ENCODE measurements at places on chromosomes 6 and 20.

DNA sequence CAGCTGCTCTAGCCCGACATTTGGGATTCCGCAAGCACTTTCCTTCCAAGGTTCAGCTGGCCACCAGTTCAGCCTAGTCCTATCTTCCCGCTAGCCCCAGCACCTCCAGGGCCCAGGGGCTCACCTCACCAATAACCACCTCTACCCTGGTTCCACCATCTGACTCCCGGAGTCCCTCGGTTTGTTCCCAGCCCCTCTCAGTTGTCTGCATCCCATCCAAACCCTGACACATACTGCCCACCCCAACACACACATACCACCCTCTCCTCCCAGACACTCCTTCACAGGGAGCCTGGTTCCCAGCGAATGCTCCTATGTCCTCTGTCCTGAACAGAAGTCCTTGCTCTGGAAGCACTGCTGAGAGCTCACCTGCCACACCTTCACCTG is 418 bp downstream of the TNXB start:
- no peaks in the 10 kb centered on the region for H3K27me3 ChIP-seq
- H3K4me3 ChIP-seq, result no peak overlapping the region
- peaks cover 3% of the 10 kb centered on the region for H3K36me3 ChIP-seq
- H3K27ac ChIP-seq, result no peak overlapping the region

GRCh38 chr6:127520066-127520465 is 931 bp upstream of the MTCL3 start:
- H3K36me3 ChIP-seq, result no peaks in the 10 kb centered on the region
- no peak overlapping the region for H3K27ac ChIP-seq
- H3K4me1 ChIP-seq, result peaks cover 6% of the 10 kb centered on the region
- peaks cover 26% of the 10 kb centered on the region for H3K27me3 ChIP-seq
- H3K4me3 ChIP-seq, result no peak overlapping the region

GRCh38 chr6:168524571-168525001 is 83.6 kb downstream of the SMOC2 start:
- H3K27ac ChIP-seq, result no peak overlapping the region
- no peak overlapping the region for H3K4me3 ChIP-seq
- peaks cover 1% of the 10 kb centered on the region for H3K27me3 ChIP-seq

DNA sequence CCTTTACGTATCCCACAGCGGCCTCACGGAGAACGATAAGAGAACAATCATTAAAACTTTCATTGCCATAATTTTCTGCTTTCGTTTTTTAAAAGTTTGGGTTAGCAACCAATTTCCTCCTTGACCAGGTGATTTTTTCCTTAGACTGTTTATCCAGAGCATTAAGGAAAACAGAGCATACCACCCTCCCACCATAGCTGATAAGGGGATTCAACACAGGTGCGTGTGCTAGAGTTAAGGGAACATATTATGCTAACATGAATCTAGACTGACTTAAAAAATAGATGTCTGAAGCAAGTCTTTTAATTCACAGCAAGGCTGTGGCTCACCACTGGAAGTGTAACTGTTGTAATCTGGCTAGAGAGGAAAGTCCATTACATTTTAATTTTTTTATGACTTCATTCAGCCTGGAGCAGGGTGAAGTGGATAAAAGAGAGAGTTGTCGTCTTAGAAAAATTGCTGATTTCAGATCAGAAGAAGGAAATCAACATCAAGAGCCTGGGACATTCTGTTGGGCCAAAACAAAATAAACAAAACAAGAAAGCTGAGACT is 5.5 kb upstream of the SLC22A2 start:
- H3K4me1 ChIP-seq, result peaks cover 9% of the 10 kb centered on the region
- no peaks in the 10 kb centered on the region for H3K27me3 ChIP-seq
- H3K27ac ChIP-seq, result no peak overlapping the region
- DNase-seq, result no peak
- no peaks in the 10 kb centered on the region for H3K36me3 ChIP-seq

DNA sequence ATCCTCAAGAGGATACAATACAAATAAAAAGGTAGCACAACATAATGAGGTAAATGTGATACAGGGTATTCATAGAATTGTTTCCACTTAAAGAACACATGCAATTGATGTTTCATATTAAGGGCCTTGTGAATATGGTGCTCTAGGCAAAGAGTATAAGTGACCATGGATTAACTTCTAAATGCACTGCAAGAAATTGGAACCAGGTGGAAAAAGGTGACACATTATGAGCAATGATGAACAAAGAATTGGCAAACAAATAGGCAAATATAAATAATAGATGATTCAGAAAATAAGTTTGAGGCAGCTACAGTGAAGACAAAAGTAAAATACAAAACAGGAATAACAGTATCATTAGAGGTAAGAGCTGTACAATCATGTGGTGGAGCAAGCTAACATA is 192.0 kb downstream of the GRIK2 start:
- no peaks in the 10 kb centered on the region for H3K4me1 ChIP-seq
- no peak overlapping the region for H3K27ac ChIP-seq
- DNase-seq, result no peak
- no peaks in the 10 kb centered on the region for H3K36me3 ChIP-seq

DNA sequence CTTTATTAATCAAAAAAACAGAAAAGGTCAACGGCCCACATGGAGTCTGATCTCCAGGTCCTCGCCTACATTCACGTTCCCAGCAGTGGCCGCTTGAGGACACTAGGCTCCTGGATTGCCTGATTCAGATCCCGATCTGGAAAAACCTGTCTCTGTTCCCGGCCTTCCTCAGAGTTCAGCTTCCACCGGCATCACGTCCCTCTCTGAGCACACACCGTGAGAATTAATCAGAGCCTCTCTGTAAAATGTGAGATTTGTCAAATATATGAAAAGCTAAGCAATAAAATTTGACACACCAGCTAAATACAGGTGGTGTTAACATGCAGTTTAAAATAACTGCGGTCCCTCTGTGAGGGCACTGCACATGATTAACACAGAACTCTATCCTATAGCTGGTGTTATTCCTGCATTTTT is 122.8 kb upstream of the COL21A1 start:
- H3K4me1 ChIP-seq, result peaks cover 12% of the 10 kb centered on the region
- H3K27me3 ChIP-seq, result no peaks in the 10 kb centered on the region
- H3K27ac ChIP-seq, result no peak overlapping the region
- H3K36me3 ChIP-seq, result no peaks in the 10 kb centered on the region
- DNase-seq, result peak; percentile 92

DNA sequence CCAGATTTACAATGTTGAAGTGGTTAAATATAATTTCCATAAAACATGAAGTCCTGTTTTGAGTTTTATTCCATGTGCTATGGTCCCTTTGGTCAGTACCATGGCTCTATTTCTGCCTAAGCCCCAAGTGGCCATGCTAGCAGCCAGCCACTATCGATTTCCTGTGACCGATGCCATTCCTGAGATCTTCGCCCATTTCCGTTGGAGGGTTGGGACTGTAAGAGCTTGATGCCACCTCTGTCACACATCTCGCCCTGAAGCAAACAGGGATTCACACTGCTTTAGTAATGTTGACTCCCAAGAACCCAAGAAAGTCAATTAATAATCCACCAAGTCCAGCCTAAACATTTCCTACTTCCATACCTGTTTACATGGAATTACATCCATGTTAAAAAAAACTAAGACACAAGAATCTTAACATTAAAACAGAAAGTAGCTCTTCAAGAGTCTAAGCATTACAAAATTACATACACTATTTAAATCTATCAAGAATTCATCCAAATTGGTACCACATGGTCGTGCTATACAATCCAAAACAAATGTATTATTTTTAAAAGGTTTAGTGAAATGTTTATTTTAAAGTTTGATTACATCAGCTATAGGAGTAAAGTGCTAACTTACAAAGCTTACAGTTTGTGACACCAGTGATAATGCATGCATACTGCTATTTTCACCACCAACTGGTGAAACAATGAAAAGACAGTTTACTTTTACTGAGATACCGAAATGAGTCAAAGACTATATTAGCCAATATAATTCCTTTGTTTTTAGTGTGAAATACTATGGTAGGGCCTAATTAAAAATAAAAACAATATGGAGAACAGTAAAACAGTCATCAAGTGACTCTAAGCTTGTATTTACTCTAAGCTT is 2.5 kb downstream of the RBM39 start:
- H3K4me3 ChIP-seq, result no peak overlapping the region
- peak; percentile 67 for DNase-seq
- H3K27ac ChIP-seq, result no peak overlapping the region
- H3K36me3 ChIP-seq, result peaks cover 34% of the 10 kb centered on the region

DNA sequence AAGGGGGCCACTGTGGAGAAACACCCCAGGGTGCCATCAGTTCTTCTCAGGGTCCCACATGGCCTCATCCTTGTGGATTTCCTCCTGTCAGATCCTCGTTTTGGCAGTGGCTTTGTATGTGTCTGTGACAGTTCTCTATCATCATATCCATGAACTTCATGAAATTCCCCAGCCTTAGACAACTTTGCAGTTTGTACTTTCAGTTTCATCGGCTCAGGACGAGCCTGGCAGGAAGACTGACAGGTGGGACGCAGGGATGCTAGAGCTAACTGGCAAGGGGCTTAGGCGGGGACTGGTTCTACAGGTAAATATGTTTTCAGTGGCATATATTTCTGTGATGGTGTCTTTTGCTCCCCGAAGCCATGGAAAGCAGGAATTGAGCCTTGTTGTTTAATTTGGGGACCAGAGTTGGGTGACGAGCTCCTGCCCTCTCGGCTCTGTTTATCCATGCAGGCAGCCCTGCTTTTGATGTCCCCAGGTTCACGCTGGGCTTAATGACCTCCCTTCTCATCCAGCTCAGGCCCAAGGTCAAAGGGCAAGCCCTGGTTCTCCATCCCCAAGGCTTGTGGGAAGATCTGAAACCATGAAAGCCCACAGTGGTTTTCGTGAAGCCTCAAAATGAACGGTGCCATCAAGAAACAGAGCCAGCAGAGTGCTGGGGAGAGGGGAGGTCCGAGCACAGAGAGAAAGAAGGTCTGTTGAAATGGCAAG is 11.2 kb downstream of the SDCBP2 start:
- no peak overlapping the region for H3K27ac ChIP-seq
- no peaks in the 10 kb centered on the region for H3K27me3 ChIP-seq
- no peaks in the 10 kb centered on the region for H3K36me3 ChIP-seq
- peaks cover 3% of the 10 kb centered on the region for H3K4me1 ChIP-seq

DNA sequence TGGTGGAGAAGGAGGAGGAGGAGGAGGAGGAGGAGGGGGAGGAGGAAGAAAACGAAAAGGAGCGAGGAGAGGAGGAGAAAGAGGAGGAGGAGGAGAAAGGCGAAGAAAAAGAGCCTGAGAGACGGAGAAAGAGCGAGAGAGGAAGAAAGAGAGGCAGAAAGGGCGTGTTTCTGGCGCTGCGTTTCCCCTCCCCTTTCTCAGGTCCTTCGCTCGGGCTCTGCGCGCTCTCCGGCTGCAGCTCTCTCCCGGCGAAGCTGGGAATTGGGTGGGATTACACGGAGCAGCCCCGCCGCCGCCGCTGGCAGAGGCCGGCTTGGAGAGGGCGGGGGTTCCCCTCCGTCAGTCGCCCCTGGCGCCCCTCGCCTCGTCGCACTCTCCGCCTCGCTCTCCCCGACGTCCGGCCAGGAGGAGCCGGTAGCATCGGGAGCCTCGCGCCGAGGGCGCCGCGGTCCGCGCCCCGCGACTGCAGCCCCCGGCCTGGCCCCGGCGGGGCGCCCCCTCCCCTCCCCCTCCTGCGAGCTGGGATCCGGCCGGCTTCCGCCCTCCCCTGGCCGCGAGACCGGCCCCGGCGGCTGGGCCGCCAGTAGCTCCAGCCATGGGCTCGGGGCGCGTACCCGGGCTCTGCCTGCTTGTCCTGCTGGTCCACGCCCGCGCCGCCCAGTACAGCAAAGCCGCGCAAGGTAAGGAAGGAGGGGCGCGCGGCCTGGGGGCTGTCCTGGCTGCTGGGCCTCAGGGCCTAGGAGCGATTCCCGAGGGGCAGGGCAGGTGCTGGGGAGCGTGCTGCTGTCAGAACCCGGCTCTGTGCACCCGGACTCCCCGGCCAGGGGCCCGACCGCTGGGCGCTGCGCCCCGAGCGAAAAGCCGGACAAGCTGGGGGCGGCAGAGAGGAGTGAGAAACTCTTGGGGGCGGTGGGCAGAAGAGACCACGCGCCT is at the start of gene SCUBE3:
Gene SCUBE3 (plus strand): TSS at position 133 of the 933 bp plus-strand sequence. CDS start 463 bp downstream, at position 596.
- peak within 1 kb of the TSS; percentile 77 for H3K4me3 ChIP-seq
- H3K27ac ChIP-seq, result peak within 1 kb of the TSS; percentile 32
- DNase-seq, result peak; percentile 52
- H3K4me1 ChIP-seq, result peaks cover 35% of the 10 kb centered on the region

- no peak overlapping the region for H3K27ac ChIP-seq
- H3K4me3 ChIP-seq, result no peak overlapping the region
- H3K27me3 ChIP-seq, result no peaks in the 10 kb centered on the region
- no peak for DNase-seq
- no peaks in the 10 kb centered on the region for H3K4me1 ChIP-seq
Measured at GRCh38 chr6:118632359-118632758, 19.0 kb downstream of the CEP85L start.

DNA sequence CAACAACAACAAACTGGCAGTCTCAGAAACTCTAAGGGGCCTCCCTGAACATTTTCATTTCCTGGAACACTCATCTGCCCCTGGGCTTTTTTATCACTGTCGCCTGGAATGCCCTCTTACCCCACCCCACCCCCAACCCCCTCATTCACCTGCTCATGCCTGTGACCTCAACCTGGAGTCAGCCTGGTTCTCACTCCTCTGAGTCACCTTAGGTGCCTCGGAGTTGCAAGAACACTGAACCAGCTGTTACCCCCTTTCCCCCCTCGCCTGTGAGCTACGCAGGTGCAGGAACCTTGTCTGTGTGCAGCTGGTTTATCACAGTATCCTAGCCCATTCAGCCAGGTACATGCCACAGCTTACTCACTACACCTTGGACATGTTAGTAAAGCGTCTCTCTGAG is 12.8 kb upstream of the SNAI1 start:
- no peaks in the 10 kb centered on the region for H3K36me3 ChIP-seq
- H3K4me3 ChIP-seq, result no peak overlapping the region
- peak; percentile 84 for DNase-seq

- H3K27me3 ChIP-seq, result no peaks in the 10 kb centered on the region
- H3K27ac ChIP-seq, result no peak overlapping the region
- H3K4me3 ChIP-seq, result no peak overlapping the region
- no peaks in the 10 kb centered on the region for H3K36me3 ChIP-seq
Measured at GRCh38 chr6:130754786-130755367, 72.3 kb upstream of the SMLR1 start.

- H3K27me3 ChIP-seq, result no peaks in the 10 kb centered on the region
- peak overlapping the region; percentile 78 for H3K27ac ChIP-seq
- H3K4me1 ChIP-seq, result no peaks in the 10 kb centered on the region
- no peaks in the 10 kb centered on the region for H3K36me3 ChIP-seq
Measured at GRCh38 chr6:117448732-117449485, 23.2 kb upstream of the ROS1 start.

- no peak overlapping the region for H3K27ac ChIP-seq
- no peaks in the 10 kb centered on the region for H3K36me3 ChIP-seq
- peaks cover under 1% of the 10 kb centered on the region for H3K4me1 ChIP-seq
- no peak overlapping the region for H3K4me3 ChIP-seq
- H3K27me3 ChIP-seq, result no peaks in the 10 kb centered on the region
Measured at GRCh38 chr20:38293491-38294065, 10.4 kb upstream of the BPI start.

GRCh38 chr20:57379263-57379647 is 11.9 kb upstream of the RBM38 start:
- no peak overlapping the region for H3K27ac ChIP-seq
- peaks cover 43% of the 10 kb centered on the region for H3K36me3 ChIP-seq
- H3K4me3 ChIP-seq, result no peak overlapping the region
- H3K4me1 ChIP-seq, result no peaks in the 10 kb centered on the region
- no peak for DNase-seq
- no peaks in the 10 kb centered on the region for H3K27me3 ChIP-seq

- no peak overlapping the region for H3K27ac ChIP-seq
- DNase-seq, result no peak
- H3K27me3 ChIP-seq, result no peaks in the 10 kb centered on the region
- no peak overlapping the region for H3K4me3 ChIP-seq
- H3K36me3 ChIP-seq, result no peaks in the 10 kb centered on the region
- no peaks in the 10 kb centered on the region for H3K4me1 ChIP-seq
Measured at GRCh38 chr20:57450419-57450818, 59.2 kb downstream of the RBM38 start.

Data from trophoblast cell (in vitro differentiated cells and primary cell).